Stimulated activated CD4-positive, alpha-beta T cell treated with anti-CD3 and anti-CD28 coated beads, Interleukin-2, amount 100 ng/mL, for 48 hours (primary cell): ENCODE measurements at places on chromosomes 6 and 20.
A peak's percentile ranks its signal among the peaks of the same experiment; 100 is the strongest.

GRCh38 chr20:11676630-11677287 lies 240.9 kb upstream of the BTBD3 start:
- peak; percentile 12 for DNase-seq

DNA sequence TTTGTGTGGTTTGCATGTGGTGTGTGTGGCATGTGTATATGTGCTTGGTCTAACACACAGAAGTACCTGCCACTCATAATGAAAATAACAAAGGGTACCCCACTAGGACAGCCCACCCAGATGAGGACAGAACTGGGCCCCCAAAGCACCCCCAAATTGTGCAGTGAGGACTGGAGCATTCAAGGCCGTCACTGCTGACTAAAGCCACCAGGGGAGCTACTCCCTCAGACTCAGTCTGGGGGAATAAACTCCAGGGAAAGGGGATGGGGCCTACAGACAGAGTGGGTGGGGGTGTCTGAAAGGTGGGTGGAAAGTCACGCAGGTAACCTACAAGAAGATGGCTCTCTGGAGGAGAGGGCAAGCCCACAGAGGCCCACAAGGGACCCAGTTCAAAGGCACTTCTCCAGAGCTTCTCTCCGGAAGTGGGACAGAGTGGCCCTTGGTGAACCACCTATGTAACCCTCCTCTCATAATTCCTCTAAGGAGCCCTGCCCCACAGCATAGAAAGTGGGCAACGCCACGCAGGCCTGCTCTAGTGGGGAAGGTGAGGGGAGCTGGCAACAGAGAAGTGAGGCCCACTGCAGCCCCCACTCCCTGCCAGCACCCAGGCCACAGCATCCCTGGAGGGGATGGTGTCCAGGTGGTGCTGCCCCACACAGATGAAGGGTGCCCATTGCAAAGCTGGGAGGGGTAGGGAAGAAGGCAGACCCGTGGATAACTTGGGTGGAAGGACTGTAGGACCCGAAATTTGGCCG lies 122.8 kb upstream of the MAFB start:
- no peak for DNase-seq

DNA sequence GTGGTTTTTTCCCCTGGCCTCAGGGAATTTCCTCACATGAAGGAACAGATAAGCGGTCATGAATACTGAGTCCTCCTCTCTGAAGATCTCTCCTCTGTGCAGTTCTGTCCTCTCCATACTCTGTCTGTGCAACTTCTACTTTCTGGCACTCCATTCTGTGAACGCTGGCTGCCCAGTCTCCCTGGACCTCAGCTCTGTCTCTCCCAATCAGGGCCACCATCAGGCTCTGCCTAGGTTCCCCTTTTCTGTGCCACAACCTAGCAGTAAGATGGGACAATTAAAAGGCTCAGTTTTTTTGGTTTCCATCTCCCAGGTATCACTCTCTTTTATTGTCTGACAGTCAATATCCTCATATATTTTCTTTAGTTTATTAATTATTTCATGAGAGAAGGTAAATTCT lies 4.8 kb upstream of the ADGB start:
- no peak for DNase-seq

- no peak for DNase-seq
These were observed 276.3 kb downstream of the PAX1 start for GRCh38 chr20:21981597-21982344.

DNA sequence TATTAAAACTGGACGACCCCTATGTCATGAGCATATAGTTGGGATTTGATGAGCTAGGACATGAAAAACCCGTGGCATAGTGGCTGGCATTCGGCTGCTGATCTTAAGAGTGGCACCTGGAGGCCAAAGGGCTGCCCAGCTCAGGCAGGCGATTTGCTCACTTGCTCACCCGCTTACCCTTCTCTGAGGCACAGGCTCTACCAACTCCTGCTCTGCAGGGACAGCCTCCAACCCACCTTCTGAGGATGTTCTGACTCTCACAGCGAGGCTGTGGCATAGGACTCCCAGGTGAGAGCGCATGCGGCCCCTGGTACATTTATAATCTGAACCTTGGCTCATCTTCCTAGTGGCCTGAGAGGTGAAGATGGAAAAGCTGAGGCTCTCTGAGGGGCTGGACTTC lies 995 bp downstream of the RSPO4 start:
- no peak for DNase-seq

GRCh38 chr6:38020593-38020992 lies 201.1 kb downstream of the ZFAND3 start:
- DNase-seq = no peak

- peak; percentile 42 for DNase-seq
These were observed 13.8 kb downstream of the UCKL1 start for GRCh38 chr20:63942250-63942951.

- DNase-seq = no peak
These were observed 322.4 kb upstream of the TSHZ2 start for GRCh38 chr20:52649727-52650126.

DNA sequence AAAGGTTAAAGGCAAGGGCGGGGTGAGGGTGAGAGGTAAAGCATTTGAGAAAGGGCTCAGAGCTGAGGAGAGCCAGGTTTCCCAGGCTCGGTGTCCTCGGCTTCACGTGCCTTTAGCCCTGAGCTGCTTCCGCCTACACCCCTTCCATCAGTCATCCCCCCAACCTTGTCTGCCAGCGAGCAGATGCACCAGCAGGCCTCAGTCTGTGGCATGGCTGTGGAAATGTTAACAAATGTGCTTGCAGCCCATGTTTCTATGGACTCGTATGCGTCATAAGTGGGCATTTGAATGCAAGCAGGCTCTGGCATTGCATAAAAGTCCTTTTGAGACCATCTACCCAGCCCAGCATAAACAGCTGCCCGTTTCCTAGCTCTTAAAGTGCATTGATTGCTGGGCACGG lies 88.8 kb downstream of the SYNJ2 start:
- DNase-seq = no peak

GRCh38 chr20:58833921-58834320 lies 16.8 kb downstream of the GNAS-AS1 start:
- DNase-seq = no peak

- no peak for DNase-seq
These were observed 53.4 kb downstream of the MCHR2 start for GRCh38 chr6:99940582-99940981.

- no peak for DNase-seq
These were observed 413.7 kb upstream of the SULF2 start for GRCh38 chr20:48198929-48199451.

- no peak for DNase-seq
These were observed 1.7 kb downstream of the NECAB3 start for GRCh38 chr20:33672426-33673113.

DNA sequence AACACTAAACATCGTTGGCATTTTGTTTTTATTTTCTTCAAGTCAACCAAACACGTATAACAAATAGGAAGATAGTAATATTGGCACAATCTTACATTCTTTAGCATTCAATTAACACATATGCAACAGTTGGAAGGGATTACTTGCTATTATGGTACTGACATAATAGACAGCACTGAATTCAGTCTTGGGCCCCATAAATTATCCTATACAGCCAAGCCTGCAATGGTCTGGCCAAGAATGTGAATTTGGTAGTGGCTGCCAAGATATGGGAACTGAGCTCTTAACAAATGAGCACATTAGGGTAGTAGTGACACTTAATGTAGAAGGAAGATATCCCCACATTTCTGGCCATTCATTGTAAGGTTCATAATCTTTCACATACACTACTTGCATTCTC lies 44.8 kb upstream of the ARHGAP18 start:
- no peak for DNase-seq

DNA sequence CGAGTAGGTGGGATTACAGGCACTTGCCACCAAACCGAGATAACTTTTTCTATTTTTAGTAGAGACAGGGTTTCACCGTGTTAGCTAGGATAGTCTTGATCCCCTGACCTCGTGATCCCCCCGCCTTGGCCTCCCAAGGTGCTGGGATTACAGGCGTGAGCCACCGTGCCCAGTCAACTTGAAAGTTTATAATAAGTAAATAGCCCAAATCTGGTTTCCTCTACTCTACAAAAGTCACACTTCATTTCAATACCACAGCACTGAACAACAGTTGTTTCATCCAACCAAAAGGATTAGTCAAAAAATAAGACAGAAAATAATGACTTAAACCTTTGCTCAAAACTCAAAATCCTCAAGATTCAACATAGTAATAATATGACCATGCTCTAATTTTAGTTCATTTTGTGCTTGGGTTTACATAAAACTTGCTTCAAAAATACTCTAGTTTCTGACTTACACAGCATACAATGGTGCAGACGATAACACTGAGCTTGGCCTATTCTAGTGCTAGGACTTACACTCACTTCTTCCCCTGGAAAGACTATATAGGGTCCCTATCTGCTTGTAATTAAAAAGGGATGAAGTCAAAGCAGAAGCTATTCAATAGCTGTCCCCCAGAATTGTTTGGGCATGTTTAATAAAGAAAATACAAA lies 56.7 kb downstream of the NT5E start:
- no peak for DNase-seq

DNA sequence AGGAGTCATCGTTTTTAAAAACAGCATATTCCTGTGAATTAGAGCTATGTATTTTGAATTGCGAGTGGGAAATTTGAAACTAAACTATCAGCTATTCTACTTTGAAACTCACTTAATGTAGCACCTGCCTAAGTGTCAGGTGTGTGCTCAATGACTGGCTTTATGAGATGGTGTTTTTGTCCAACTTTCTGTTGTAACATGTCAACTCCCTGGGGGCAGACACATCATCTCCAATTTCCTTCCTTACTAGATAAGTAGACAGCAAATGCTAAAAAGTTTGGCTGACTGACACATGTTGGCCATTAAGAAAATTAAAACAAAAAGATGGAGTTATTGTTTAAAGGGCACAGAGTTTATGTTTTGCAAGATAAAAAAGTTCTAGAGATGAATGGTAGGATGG lies 226.9 kb downstream of the TFAP2B start:
- no peak for DNase-seq

GRCh38 chr20:17928633-17929311 lies 39.8 kb downstream of the SNX5 start:
- DNase-seq = no peak

DNA sequence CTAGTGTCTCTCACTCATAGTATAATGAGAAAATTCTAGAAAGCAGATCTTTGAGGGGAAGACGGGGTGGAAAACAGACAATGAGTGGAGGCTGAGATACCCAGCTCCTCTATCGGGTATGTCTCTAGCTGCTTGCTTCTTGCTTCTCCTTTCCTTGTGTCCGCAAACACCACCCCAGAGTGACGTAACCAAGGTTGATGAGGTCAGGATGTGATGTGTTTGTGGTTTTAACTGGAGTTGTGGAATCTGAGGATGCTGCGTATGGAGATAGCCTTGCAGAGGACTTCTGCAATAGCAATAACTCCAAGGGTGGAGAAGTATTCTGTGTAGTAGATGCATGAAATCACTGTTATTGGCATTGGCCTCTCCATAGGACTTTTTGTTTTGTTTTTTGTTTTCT lies 132.7 kb upstream of the IFNGR1 start:
- DNase-seq = no peak

DNA sequence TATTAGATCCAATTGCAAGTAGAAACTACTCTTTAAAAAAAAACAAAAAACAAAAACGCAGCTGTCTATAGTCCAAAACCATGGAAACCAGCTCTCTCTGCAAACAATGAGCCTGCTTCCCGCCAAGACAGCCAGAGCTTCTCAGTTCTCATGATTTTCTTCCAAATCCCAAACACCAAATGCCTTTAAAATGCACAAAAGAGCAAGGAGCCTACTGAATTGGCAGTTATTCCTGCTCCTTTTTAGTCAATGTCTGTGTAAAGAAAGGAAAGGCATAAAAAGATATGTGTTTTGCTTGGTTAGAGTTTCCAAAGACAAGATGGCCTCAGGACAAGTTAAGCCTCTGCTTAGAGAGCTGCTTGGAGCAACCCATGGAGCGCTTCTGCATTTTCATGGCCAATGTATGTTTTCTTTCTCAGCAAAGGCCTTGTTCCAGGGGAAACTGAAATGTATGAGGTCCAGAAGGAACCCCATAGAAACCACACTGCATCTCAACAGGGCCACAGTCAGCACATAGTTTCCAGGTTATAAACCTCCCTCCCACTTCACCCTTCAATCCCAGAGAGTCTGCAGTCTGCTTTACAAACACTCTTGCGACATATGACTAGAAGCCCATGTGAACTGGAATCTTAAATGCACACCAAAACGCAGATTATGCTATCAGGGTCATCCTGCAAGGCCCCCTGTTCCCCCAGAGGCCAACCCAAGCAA lies 209.3 kb upstream of the TAB2 start:
- no peak for DNase-seq

DNA sequence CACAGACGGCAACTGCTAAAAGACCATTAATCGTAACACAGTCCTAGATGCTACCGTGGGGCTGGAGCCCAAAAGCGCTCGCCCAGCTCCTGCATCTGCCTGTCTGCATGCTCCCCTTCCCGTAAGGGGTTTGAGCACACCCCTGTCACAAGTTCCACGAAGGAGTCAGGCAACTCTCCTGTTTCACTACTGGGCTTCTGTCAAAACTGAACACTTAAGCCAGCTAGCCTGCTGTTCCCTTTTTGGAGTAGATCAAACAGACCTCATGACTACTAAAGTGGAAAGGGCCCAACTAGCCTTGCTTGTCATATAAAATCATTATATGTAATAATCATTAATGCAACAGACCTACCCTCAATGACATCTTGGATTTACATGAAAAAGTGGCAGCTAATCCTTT lies 61.3 kb downstream of the TRMT11 start:
- no peak for DNase-seq

GRCh38 chr20:57038608-57039440 lies 227.6 kb downstream of the BMP7 start:
- no peak for DNase-seq
